ENCODE measurements at places on chromosomes 3 and 15.
A peak's percentile ranks its signal among the peaks of the same experiment; 100 is the strongest.

DNA sequence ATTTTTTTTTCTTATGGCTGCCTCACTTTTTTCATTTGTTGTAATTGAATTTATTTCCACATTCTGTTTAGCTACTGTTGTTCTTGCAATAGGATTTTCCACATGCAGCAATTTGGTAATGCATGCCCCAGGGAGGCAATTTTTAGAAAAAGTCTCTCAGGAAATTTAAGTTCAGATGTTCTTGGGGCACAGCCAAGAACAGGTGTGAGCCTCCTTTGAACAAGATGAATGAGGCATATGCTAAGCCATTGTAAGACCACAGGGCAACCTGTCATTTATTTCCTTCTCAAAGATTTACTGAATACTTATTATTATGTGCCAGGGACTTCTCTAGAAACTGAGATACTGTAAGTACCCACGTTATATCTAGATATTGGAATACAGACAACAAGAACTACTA is 549.5 kb downstream of the DIPK2A start:
- DNase-seq, result no peak

- DNase-seq, result no peak
Observed at GRCh38 chr3:158991146-158991705, 189.4 kb downstream of the MFSD1 start.

- DNase-seq, result peak; percentile 85
Observed at GRCh38 chr3:21654662-21655061, 96.3 kb downstream of the ZNF385D start.

GRCh38 chr3:9901967-9902366 is 681 bp upstream of the IL17RE start:
- no peak for DNase-seq
